ENCODE measurements at places on chromosomes 7 and 10. TPM values are rescaled to one million over a fixed set of nuclear protein-coding genes. Genes with fewer than 3 reads are reported as not detected.

Gene MALRD1
- total RNA-seq = 0.08 TPM

Gene SPDYE8
- total RNA-seq = not detected

Gene CYP3A4
- not detected for total RNA-seq

Gene GIMAP7
- total RNA-seq = not detected

Gene KLF6
- 53.0 TPM for total RNA-seq

Measured in epithelial cell of alveolus of lung (primary cell).